Esophagus squamous epithelium (tissue), 5 donors: ENCODE measurements at places on chromosomes 11 and 22.

DNA sequence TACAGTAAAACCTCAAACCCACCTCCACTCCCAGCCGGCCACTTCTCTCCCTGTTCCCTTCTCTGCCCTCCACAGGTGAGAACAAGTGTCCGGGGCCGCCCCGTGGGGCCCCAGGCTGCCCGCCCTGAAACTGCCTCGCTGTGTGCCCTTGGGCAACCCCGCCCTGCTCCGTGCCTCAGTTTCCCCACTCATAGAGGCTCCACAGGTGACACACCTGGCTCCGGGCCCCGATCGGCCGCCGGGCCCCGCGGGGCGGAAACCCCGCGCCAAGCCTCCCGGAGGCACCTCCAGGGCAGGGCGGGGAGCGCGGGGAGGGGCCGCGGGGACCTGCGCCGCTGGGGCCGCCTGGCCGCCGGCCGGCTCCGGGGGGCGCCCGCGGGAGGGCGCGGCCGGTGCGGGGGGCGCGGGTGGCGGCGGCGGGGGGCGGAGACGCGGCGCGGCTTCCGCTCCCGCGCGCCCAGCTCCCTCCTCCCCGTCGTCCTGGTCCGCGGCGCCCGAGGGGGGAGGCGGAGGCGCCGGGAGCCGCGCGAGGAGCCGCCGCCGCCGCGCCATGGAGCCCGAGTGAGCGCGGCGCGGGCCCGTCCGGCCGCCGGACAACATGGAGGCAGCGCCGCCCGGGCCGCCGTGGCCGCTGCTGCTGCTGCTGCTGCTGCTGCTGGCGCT is at the start of gene LRP5:
Gene LRP5, plus strand, starts transcription at position 475 of the 663 bp plus-strand sequence. Its CDS starts 124 bp downstream, at position 599.
- DNase-seq, result no peak

DNA sequence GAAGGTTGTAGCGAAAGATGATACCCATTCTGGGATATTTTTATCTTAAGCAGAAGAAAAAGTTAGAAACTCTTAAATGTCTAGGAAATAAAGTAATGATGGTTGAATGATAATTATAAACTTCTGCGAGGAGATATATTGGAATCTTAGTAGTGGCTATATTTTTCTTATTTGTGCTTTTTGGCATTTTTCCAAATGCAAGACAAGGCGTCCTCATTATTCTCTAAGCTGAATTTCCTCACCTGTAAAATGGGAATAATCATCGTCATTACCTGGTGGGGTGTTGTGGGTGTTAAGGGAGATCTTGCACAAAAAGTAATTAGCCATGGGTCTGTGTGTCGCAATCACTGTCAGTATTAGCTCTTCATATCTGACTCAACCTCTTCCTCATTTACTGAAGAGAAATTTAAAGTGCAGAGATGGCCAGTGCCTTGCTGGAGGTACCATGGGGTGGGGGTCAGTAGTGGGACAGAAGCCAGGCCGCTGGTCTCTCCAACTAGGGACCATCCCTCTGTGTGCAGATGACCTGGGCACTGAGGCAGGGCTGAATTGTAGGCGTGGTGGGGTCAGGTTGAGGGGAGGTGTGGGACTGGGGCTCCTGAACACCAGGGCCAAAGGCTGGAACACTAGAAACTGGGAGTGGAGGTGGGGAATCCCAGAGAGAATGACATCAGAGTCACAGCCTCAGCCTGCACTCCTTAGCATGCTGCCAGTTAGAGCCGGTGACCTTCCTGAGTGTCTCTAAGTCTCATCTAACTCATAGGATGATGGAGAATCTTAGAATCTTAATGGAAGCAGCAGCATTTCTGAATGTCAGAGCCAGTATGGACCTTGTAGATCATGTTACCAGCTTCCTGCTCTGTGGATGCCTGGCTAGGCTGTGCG is 4.1 kb downstream of the PITPNM1 start:
- DNase-seq, result no peak

DNA sequence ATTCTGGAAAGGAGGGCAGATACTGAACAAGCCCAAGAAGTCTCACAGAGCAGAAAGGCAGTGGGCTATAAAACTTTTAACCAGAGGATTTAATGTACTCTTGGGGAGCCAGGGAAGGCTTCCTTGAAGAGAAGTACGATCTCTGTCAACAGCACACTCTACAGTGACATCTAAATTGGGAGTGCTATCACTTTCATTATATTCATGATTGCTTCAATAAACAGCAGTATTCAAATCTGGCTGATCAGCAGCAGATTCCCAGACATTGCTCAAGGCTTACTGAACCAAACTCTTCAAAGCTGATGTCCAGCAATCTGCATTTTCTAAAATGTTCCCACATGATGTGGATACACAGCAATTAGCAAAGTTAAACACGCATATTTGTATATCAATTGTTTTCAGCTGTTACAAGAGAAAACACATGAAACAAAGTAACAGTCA is 44.2 kb downstream of the SYTL2 start:
- DNase-seq, result no peak

DNA sequence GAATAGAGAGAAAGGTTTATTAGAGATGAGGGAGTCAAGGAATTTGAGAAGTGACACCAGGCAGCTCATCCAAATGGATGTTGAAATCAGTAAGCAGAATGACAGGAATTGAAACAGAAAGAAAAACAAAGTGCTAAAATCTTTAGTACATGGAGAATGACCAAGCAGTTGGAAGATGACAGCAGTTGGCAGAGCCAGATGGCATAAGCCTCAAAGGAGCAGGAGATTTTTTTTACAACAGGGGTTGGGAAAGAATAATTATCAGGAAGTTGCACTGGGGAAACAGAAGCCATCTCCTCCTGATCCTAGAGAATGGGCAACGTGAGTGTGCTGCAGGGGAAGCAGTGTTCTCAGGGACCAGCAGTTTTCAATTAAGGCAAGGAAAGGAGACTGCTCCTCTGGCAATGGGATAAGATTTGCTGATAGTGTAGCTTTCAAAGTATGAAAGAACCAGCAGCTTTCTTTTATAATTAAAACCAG is 28.9 kb downstream of the RAB39A start:
- DNase-seq, result no peak

- DNase-seq, result no peak
These were observed 57.2 kb upstream of the PRDM11 start for GRCh38 chr11:45089251-45089650.

DNA sequence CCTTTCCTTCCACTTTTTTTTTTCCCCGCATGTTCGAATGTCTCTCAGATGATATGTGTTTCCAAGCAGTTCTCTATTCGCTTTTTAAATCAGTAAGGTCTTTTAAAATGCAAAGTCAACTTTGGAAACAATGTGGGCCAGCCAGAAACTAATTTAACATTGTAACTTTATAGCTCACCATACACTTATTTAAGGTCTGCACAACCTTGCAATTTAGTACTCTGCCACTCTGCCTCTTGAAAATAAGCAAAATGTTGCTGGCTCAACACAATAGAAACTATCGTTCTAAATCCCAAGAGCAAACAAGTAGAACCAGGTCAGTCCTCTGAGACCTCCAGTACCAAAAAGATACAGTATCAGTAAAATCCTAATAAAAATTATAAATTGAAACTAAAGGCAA is 109.0 kb downstream of the SIK3 start:
- DNase-seq, result no peak

GRCh38 chr11:73157101-73158010 is 15.2 kb upstream of the FCHSD2 start:
- DNase-seq, result no peak

DNA sequence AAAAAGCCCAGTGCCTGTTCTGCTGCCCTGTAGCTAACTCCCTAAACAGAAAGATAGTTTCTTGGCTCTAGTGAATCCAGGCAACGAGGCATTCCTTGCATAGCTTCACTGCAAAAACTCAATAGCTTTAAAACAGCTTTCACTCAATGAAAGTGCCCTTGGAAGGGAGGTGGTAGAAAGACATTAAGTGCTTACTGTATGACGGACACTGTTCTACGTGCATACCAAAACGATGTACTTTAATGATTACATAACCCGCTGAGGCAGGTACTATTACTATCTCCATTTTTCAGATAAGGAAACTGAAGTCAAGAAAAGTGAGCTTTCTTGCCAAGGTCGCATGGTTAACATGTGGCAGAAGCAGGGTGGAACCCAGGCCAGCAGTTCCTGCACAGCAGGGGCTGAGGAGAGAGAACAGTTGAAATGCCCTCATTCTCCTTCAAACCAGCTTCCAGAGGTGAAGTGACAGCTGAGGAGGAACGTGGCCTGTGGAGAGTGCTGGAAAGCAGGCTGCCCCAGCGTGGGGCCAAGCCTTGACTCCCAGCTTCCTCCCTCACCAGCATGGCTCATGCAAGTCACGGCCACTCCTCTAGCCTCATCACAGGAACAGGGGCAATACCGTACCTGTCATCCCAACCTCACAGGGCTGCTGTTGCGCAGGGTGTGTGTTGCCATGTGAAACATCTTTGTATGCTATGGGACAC is 227.5 kb upstream of the NARS2 start:
- no peak for DNase-seq

DNA sequence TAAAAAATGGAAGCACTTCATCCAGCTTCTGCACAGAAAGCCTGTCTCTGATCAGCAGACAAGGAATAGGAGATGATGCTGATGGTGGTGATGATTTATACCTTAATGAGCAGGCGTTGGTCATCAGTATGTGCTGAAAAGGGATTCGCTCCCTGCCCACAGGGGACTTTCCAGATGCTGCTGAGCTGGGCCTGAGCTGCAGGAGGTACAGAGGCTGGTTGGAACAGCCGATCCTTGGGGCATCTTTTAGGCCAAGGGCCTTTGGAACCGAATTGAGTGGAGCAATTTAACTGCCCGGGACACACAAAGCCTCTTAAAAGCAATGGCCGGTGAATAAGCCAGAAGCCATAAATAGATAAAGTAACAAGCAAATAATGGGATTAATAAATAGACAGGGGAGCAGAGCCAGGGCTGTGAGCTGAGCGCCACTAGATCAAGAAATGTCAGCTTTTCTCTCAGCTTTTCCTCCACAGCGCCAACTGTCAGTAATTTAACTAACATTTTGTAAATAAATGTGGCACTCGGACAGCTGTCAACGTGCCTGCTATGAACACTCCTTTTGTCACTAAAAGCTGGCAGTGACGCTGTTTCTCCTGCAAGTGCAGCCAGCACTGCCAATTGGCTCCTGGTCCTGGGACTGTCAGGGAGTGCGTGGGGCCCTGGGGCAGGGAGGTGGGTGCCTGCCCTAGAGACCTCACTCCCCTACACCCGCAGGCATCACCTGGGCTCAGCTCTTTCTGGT is 562.3 kb downstream of the NTM start:
- no peak for DNase-seq

DNA sequence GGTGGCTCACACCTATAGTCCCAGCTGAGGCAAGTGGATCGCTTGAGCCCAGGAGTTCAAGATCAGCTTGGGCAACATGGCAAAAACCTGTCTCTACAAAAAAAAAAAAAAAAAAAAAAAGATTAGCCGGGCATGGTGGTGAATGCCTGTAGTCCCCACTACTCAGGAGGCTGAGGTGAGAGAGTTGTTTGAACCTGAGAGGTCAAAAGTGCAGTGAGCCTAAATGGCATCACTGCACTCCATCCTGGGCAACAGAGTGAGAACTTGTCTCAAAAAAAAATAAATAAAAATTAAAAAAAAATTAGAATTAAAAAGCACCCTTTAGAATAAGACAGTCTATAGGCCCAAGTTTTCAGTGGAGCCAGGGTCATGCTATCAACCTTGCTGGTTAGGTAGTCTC is 95.5 kb downstream of the PDHX start:
- no peak for DNase-seq

DNA sequence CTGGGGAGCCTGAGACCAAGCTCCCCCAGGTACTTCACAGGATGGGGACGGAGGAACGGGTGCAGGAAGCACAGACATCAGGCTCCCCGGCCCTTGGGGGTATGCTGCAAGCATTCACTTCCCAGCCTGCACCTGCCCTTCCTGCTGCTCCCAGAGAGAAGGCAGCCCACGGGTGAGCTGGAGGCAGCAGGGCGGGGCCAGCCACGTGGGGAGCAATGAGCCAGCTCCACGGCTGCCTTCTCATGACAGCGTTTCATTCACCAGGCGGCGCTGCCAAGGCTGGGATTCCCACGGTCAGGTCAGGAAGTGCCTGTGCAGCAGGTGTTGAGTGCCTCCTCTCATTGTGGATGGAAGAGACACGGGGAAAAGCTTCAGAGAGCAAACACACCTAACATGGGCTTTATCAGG is 14.5 kb upstream of the PHLDA2 start:
- no peak for DNase-seq

GRCh38 chr22:47396515-47396914 is 634.1 kb downstream of the TBC1D22A start:
- DNase-seq, result no peak

DNA sequence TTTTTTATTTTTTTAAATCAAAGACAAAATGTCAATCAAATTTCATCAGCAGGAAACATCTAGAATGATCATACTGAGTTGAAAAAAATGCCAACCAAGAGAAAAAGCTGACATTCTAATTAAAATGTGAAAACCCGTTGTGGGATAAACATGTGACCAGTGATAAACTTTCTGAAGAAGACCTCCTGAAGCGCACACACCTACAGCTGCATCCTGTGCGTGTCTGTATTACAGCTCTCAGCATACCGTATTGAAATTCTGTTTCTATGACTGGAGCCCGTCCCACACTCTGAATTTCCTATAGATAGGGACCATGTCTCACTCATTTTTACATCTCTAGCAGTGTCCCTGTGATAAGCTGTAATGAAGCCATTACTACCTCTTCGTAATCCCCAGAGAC is 12.2 kb upstream of the NUP50 start:
- no peak for DNase-seq

GRCh38 chr11:17598700-17599459 is 51.8 kb downstream of the OTOG start:
- no peak for DNase-seq

- no peak for DNase-seq
These were observed 36.5 kb downstream of the NADSYN1 start for GRCh38 chr11:71489311-71490043.

DNA sequence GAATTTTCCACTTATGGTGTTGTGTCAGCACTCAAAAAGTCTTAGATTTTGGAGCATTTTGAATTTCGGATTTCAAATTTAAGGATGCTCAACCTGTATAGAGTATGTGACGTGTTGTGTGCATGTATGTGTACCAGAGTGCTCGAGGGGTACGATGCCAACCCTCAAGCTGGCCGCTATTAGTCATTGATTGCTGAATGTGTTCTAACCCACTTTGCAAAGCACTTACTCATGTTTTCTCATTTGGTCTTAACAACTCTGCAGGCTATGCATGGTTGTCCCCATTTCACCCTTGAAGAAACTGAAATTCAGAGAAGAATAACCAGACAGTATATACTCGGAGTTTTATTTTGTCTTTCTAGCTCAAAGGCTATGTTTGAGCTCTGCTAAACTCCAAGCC is 196.4 kb upstream of the TENM4 start:
- DNase-seq, result no peak

GRCh38 chr22:24845041-24845898 is 39.3 kb downstream of the SGSM1 start:
- no peak for DNase-seq
